ENCODE measurements at places on chromosomes 7 and 10. TPM values are rescaled to one million over a fixed set of nuclear protein-coding genes. Genes with fewer than 3 reads are reported as not detected.

DNA sequence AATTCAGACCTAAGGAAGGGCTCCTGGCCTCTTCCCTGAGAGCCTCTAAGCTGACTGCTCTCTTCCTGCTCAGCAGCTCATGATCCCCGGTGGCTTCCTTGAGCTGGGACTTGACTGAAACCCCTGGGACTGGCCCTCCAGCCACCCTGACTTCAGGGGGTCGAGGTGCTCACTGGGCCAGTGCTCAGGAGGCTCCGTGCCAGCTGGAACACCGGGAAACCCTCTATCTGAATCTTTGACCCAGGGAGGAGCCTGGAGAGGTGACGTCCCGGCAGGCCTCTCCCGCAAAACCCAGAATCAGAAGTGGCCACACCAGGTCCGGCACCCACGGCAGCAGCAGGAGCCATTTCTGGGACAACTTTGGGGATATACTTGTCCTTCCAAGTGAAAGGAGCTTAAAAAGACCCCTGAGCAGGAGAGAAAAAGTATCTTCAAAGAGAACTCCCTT is 110.7 kb downstream of the WDR37 start:
- no peaks in the 10 kb centered on the region for H3K4me1 ChIP-seq
- no peaks in the 10 kb centered on the region for H3K36me3 ChIP-seq
- H3K4me3 ChIP-seq: no peak overlapping the region

- H3K36me3 ChIP-seq: no peaks in the 10 kb centered on the region
- no peaks in the 10 kb centered on the region for H3K4me1 ChIP-seq
- no peak overlapping the region for H3K4me3 ChIP-seq
- peaks cover 62% of the 10 kb centered on the region for H3K27me3 ChIP-seq
- DNase-seq: no peak
Observed at GRCh38 chr7:120675076-120675475, 182.9 kb downstream of the TSPAN12 start.

WNT16 gene
- not detected for total RNA-seq

GRCh38 chr10:34505338-34505737 is 309.8 kb downstream of the PARD3 start:
- no peak overlapping the region for H3K4me3 ChIP-seq
- DNase-seq: peak; percentile 48
- H3K27me3 ChIP-seq: no peaks in the 10 kb centered on the region

DNA sequence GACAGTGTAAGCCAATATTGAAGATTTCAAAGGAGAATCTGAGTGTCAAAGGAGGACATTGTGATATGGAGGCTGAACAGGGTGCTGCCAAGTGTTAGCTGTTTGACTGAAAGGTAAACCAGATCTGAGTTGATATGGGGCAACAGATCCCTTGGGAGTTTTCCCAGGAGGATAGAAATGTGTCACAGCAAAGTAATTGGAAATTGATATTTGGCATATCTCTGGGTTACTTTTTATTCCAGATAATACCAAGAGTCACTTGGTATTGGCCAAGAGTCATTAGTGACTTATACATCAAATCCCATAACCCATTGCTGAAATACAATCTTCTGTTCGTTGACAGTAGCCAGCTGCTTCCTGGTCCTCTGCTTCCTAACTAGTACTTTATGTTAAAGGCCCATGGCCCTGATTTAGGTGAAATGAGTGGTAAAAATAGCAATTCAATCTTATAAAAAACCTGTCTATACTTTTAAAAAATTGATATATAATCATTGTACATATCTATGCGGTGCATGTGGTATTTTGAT is 922.9 kb downstream of the LRMDA start:
- H3K27ac ChIP-seq: no peak overlapping the region

- no peaks in the 10 kb centered on the region for H3K36me3 ChIP-seq
- no peaks in the 10 kb centered on the region for H3K4me1 ChIP-seq
Observed at GRCh38 chr10:13959443-13960359, 371.0 kb downstream of the FRMD4A start.

All from MCF 10A (cell line).